Stimulated activated CD4-positive, alpha-beta T cell treated with anti-CD3 and anti-CD28 coated beads, Interleukin-15, amount 100 ng/mL, for 48 hours (primary cell): ENCODE measurements at places on chromosomes 1 and 21.

DNA sequence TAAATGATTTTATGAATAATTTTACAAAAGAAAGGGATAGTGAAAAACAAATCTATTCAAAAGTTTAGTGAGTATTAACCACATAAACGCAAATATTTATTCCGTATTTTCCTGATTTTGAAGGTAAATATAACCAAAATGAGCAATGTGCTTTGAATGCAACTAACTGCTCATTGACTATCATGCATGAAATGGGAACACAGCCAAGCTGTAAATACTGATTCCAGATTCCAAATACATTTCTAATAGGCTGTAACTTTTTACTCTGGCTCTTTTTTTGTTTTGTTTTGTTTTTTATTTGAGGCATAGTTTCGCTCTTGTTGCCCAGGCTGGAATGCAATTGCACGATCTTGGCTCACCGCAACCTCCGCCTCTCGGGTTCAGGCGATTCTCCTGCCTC is 41.8 kb downstream of the SELENOF start:
- no peak for DNase-seq

DNA sequence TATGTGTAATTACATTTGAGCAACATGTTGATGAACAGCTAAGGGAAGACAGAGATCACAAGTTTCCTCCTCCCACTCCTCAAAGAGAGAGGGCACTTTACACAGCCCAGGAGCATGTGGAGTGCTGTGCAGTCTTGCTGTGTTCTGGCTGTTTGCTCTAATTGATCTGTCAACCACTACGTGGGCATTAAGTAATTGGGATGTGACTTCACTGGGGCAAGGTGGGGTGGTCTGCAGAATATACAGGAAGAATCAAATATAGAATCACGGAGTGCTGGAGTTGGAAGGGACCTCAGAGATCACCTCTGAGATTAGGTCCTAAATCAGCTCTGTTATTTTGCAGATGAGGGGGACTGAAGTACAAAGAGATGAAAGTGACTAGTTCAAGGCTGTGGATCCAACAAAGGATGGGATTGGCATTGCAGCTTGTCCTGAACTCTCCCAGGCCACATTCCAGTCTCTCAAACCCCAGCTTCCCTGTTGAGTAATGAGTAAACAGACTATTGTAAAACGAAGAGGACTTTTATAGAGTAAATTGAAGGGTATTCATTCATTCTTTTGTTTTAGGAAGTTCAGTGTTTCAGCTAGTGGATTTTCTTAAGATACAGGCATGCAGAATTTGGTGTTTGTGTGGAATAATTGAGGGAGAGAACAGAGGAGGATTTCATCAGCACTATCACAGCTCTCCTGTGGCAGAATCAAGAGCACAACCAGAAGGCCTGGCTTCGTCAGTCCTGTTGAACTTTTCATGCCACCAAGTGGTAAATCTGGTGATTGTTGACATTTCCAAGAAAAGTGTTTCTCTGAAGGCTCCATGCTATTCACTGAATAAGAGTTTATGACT is 22.4 kb downstream of the NOS1AP start:
- no peak for DNase-seq

DNA sequence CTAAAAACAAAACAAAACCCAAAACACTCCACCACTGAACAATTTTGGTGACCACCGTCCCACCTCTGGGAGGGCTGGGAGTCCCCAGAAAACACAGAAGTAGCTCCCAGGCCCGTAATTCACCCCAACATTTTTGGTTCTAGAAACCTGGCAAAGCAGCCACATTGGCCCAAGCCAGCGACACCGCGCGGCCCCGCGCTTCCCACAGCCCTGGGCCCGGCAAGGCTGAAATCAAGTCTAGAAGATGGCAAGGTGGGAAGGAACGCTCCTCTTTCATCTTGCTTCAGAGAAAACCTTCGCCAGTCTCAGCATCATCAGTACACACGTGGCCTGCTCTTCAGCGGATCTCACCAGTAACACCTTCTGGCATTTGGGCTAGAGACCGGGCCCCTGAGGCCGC is 35.9 kb upstream of the NID1 start:
- DNase-seq, result no peak

DNA sequence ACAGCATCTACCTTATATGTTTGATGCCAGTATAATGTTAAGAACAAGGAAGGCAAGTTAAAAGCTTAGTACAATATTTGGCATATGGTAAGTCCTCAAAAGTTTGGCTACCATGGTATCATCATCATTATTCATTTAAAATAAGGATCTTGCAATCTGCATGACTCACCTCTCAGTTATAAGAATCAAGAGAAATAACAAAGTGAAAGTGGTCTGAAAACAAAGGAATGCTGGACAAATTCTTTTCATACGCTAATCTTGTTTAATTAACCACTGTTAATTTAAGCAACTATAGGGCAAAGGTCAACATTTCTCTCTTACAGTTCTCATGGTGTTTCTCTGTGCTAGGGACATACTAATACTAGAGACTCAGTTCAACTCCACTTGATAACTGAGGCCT is 13.0 kb upstream of the CLDN19 start:
- DNase-seq, result no peak

GRCh38 chr1:208030288-208031091 is 119.6 kb upstream of the CD34 start:
- no peak for DNase-seq

GRCh38 chr1:36419140-36419539 is 21.4 kb upstream of the LSM10 start:
- no peak for DNase-seq

DNA sequence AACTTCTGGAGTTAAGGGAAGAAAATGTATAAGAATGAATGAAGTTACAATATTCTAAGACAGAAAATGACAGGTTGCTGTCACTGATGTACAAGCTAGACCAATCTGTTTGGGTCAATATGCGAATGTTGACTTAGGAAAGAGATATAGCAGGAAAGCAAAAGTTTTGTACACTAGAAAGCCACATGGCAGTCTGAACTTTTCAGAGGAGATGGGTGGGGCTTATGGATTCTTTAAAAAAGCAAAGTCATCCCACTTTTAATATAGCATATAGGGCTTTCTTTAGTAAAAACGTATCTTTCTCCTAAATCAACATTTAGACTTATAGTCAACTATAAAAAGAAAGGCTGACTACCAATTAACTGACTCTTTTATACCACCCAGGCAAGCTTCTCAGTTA is 381.2 kb downstream of the PTPRC start:
- no peak for DNase-seq

GRCh38 chr1:245791410-245792312 is 636.9 kb downstream of the KIF26B start:
- DNase-seq, result no peak
